ENCODE measurements at places on chromosomes 11 and 22. TPM values are rescaled to one million over a fixed set of nuclear protein-coding genes. Genes with fewer than 3 reads are reported as not detected.

Gene MS4A8
- total RNA-seq: not detected

Gene E2F8
- 1.5 TPM for total RNA-seq

Gene CACNA1I
- under 0.01 TPM for total RNA-seq

Gene ETS1
- 190 TPM for total RNA-seq

Gene FOLR1
- total RNA-seq: not detected

Gene ANO9
- not detected for total RNA-seq

Gene SCGB1D1
- total RNA-seq: not detected

Gene SLC6A5
- not detected for total RNA-seq

All from melanocyte of skin (primary cell).